Esophagus muscularis mucosa (tissue), 4 donors: ENCODE measurements at places on chromosomes 13 and 19. TPM values are rescaled to one million over a fixed set of nuclear protein-coding genes. Genes with fewer than 3 reads are reported as not detected.

- no peak for DNase-seq
Measured at GRCh38 chr19:14678199-14678598, 3.6 kb upstream of the ADGRE3 start.

DNA sequence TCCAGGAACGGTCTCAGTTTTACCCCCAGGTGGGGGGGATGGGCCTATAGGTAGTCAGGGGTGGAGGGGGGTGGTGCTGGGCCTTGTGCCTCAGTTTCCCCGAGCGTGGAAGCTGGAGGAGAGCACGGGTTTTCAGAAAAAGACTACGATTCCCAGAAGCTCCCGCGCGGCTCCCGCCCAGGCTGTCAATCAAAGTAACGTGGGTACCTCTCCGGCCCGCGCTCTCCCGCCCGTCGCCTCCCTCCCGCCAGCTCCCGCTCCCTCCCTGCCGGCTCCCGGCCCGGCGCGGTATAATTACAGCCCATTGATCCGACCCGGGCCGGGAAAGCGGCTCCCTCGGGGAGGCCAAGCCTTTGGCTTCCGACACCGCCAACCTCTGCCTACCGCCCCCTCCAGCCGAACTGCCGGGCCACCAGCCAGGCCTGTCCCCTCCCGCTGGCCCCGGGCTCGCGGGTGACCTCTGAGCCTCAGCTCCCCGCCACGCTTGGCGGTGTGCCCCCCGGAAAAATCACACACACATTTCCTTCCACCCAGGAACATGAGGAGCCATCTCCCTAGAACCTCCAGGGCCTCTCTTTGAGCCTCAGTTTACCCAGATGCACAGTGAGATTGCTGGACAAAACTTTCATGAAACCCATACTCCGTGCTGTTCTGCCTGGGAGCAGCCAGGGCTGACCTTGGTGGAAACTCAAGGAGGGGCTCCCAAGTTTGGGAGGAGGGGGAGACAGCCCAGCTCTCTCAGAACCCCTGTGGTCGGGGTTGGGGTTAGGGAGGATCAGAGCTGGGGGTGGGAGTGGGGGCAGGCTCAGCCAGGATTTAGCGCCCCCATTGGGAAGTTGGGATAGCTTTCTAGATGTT is 7.3 kb upstream of the TLE2 start:
- DNase-seq: peak; percentile 98

GRCh38 chr19:33132021-33132420 is at the start of gene WDR88:
TSS of gene WDR88 (plus strand) at chr19:33132114. CDS start at chr19:33132170, 56 bp downstream.
- no peak for DNase-seq

- no peak for DNase-seq
Measured at GRCh38 chr13:27347211-27347772, 76.7 kb downstream of the RASL11A start.

- no peak for DNase-seq
Measured at GRCh38 chr13:39034085-39034484, 3.8 kb downstream of the PROSER1 start.

DNA sequence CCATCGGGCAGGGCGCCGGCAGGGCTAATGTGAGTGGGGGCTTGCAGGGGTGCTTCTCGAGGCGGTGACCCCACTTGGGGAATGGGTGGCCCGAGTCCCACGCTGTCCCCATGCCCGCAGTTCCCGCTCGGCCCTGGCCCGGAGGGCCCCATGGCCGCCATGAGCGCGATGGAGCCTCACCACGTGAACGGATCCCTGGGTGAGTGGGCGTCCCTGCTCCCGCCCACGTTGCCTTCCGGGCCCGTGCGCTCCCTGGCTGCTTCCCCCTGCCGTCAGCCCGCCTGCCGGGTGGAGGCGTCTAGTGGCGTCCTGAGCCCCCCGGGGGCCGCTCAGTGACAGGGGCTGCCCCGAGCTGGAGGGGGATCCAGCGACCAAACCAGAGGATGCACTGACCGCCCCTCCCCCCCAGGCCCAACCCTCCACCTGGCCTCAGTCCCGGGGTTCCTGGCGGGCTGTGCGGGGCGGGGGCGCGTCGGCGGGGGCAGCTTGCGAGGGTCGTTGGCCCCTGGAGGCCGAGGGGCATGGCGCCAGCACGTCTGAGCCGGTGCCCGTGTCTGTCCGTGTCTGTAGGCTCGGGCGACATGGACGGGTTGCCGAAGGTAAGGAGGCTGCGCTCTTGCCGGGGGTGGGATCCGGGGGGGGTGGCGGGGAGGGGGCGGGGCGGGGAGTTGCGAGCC is 4.8 kb downstream of the ISYNA1 start:
- no peak for DNase-seq

DNA sequence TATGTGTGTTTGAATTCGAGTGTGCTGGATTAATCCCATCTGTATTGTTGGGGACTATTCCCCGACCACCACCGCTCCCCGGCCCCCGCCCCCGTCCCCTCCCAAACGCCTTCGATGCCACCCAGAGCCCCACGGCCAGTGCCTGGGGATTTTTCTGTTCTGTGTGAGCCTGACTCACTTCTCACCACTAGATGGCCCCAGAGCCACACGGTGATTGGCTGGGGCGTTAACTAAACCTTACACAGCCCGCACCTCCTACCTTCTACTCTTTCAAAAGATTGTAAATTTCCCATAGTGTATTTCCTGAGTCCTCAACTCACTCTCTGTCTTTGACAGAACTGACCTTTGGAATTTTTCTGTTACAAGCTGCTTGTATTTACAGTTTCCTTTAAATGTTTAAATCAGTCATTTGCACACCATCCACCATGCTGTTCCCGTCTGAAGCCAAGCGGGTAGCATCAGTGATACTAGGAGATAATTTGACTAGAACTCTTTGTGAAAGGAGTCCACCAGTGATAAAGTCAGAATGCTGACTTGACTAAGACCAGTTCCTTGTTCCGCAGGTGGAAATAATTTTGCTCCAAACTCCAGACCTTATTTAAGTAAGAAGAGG is 61.4 kb downstream of the RFX2 start:
- peak; percentile 93 for DNase-seq

DNA sequence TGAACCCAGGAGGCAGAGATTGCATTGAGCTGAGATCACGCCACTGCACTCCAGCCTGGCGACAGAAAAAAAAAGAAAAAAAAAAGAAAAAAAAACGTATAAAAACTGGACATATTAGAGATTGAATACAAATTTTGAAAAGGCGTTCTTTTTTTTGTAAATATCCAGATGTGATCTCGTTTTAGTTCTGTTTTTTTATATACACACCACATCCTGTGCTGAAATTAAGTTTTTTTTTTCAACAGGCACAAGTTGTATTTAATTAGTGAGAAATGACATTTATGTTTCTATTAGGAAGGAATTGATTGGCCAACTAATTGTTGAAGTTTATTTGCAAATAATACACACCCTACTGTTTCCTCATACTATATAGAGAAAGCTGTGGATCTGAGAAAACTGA is 3.6 kb downstream of the CDADC1 start:
- DNase-seq: no peak

- DNase-seq: no peak
Measured at GRCh38 chr13:103437651-103438050, 371.4 kb upstream of the SLC10A2 start.

DNA sequence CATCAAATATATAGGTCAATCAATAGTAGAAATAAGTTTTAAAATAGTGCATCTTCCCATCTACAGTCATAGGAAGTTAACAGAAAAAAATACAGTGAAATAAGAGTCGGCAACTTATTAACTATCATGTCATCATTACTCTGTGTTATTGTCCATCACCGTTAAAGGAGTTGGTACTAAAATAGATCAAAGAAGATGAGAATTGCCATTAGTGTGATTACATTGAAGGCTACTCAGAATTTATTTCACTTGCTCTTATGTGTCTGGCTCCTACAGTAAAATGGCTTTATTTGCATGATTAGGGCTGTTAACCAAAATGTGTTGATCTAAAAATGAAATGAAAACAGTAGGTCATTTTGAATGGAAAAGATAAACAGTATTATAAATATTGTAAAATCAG is 162.5 kb upstream of the SLITRK1 start:
- DNase-seq: no peak

The LAIR1 gene
- total RNA-seq: 11.5 TPM

GRCh38 chr13:30193279-30194234 is 113.8 kb downstream of the KATNAL1 start:
- DNase-seq: peak; percentile 12

The CATSPERD gene
- not detected for total RNA-seq

DNA sequence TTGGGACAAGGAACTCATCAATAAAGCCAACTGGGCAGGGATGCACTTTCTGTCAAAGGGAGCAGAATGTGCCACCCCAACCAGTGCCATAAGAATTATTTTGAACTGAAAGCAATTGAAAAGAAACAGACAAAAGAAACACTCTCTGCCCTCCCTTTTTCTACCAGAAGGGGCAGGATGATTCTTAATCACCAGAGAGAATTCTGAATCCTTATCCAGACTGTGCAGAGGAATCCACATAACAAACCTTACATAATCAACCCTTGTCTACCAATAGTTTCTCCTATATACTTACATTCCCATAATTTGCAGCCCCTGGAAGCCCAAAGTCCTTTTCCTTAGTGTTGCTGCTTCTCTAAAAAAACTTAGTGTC is 520.7 kb upstream of the NBEA start:
- no peak for DNase-seq

DNA sequence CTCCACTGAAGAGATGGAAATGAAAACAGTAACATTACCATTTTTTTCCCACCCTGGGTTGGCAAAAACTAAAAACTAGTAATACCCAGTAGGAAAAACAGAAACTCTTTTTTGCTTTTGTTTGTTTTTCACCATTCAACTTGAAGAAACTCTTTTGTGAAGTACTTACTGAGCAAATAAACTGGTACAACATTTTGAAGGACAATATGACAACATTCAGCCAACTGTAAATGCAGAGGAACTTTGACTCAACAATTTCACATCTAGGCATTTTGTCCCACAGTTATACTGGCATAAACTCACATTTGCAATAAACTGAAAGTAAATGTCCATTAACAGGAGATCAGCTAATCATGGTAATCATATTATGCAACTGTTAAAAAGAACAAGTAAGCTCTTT is 152.5 kb downstream of the RNF17 start:
- no peak for DNase-seq

- DNase-seq: no peak
Measured at GRCh38 chr13:51959773-51960172, 51.5 kb downstream of the ATP7B start.

- no peak for DNase-seq
Measured at GRCh38 chr19:46283771-46284170, 13.1 kb upstream of the HIF3A start.

- DNase-seq: no peak
Measured at GRCh38 chr13:98222816-98223215, 45.7 kb upstream of the RNF113B start.

The ZNF471 gene
- 8.6 TPM for total RNA-seq

DNA sequence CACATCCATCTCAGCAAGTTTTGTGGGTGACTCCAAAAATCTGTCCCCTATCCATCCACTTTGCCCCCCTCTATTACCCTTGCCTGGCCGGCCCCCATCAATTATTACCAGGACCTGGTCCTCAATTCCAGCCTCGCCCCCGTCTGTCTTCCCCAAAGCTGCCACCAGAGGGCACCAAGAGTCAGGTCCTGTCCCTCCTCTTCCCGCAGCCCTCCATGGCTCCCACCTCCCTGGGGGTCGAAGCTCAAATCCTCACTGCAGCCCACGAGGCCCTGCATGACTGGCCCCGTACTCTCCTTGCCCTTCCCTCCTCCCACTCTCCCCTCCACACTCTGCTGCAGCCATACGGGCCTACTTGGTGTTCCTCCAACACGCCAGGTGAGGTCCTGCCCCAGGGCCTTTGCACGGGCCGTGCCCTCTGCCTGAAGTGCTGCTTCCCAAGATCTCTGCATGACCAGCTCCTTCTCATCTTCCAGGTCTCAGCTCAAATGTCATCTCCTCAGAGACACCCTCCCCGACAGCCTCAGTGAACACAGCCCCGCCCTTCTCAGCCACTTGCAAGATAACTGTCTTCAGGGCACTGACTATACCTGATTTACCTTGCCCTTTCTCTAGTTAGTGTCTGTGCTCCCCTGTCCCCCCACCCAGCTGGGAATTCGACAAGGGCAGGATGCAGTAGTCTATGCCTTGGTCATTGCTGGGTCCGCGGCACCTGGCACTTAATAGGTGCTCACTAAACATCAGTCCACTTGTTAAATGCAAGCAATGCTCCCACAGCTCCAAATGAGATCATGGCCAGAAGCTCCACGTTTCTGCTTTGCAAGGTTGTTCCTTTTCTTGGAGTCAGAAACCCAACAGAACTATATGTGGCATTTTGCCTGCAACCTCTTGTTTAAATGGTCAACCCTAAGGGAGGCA is 16.8 kb upstream of the SEMA6B start:
- no peak for DNase-seq

The TMIGD2 gene
- not detected for total RNA-seq

DNA sequence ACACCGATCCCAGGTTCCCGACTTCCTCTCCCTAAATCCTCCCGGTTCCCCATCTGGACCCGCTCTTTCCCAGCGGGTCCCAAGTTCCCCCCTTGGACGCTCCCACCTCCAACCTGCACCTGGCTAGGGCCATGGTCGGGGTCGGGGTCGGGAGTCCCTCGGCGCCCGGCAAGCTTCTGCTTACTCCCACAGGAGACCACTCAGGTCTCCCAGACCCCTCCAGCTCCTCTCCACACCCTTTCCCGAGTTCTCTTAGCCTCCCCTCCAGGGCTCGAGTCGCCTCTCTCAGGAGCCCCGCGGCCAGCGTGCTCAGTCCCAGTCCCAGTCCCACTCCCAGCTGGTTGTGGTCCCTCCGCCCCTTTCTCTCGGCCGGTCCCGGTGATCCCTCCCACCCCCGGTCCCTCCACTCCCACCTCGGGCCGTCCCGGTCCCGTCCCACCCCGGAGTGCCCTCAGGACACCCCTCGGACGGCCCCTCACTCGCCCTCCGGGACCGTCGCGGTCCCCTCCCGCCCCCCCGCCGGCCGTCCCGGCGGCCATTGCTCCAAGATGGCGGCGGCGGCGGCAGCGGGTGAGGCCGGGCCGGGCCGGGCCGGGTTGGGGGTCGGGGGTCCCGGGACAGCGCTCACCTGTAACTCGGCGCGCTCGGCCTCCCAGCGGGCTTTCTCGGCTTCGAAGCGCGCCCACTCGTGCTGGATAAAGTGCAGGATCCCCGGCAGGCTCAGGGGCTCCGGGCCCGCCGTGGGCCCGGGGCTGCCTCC is at the start of gene FKRP:
TSS of gene FKRP (plus strand) at position 537 of the 760 bp plus-strand sequence. CDS start 9,394 bp downstream, outside the sequence.
- no peak for DNase-seq

The PGLYRP1 gene
- not detected for total RNA-seq

- no peak for DNase-seq
Measured at GRCh38 chr13:50104493-50104892, 89.2 kb downstream of the KCNRG start.

DNA sequence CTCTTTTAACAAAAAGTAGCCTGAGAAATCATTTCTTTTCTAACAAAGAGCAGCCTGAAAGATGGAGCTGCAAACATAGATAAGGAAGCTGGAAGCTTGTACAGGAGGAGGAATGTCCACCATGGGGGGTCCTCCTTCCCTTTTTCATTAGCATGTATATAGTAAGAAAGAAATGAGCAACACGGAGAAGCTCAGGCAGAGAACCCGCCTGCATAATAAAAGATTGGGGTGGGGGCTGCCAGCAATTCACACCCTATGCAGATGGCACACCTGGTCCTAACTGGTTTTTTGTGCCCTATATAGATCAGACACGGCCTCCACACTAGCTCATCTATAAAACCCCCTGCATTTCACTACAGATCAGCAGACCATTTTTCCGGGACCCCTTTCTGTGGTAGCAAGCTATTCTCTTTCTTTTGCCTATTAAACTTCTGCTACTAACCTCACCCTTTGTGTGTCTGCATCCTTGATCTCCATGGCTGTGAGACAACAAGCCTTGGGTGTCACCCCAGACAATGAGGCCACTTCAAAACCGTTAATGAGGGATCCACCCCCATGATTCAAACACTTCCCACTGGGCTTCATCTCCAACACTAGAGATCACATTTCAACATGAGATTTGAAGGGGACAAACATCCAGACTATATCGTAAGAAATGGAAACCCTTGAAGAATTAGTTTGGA is 167.5 kb upstream of the FREM2 start:
- no peak for DNase-seq
